Bronchial epithelial cell (primary cell): ENCODE measurements at places on chromosomes 4 and X. TPM values are rescaled to one million over a fixed set of nuclear protein-coding genes. Genes with fewer than 3 reads are reported as not detected.

Gene CT47C1
- not detected in 2 replicates for total RNA-seq

Gene GAGE12J
- total RNA-seq, result not detected in 2 replicates

Gene MTHFD2L
- 24.2 and 29.0 TPM in 2 replicates for total RNA-seq

Gene ANXA3
- total RNA-seq, result 705 and 1,062 TPM in 2 replicates

Gene SLIT2
- total RNA-seq, result 0.79 and 1.9 TPM in 2 replicates

Gene BEX4
- total RNA-seq, result 10.3 and 17.8 TPM in 2 replicates

Gene ARSJ
- total RNA-seq, result 23.3 and 29.0 TPM in 2 replicates

Gene ABHD18
- 5.9 and 7.1 TPM in 2 replicates for total RNA-seq

Gene SSX2B
- total RNA-seq, result not detected in 2 replicates

Gene DCAF4L1
- total RNA-seq, result 0.26 and 0.90 TPM in 2 replicates

Gene TAF1
- 25.3 and 31.0 TPM in 2 replicates for total RNA-seq

Gene DSPP
- total RNA-seq, result not detected in 2 replicates

Gene USP17L12
- total RNA-seq, result not detected in 2 replicates

Gene CENPU
- total RNA-seq, result 1.9 and 2.1 TPM in 2 replicates

Gene ATP8A1
- total RNA-seq, result 1.4 and 2.1 TPM in 2 replicates

Gene RCHY1
- 22.6 and 30.0 TPM in 2 replicates for total RNA-seq

Gene SGCB
- 7.2 and 7.6 TPM in 2 replicates for total RNA-seq

Gene ARMCX2
- total RNA-seq, result 30.0 and 36.9 TPM in 2 replicates

Gene LRRC66
- 0.26 and 0.51 TPM in 2 replicates for total RNA-seq

Gene EDA2R
- 3.8 and 5.3 TPM in 2 replicates for total RNA-seq
